ENCODE measurements at places on chromosomes 11 and 22.

GRCh38 chr11:834371-835316, 1.9 kb downstream of the CD151 start:
- peak; percentile 90 for DNase-seq

GRCh38 chr11:79122759-79123158, 318.1 kb downstream of the TENM4 start:
- DNase-seq: no peak

DNA sequence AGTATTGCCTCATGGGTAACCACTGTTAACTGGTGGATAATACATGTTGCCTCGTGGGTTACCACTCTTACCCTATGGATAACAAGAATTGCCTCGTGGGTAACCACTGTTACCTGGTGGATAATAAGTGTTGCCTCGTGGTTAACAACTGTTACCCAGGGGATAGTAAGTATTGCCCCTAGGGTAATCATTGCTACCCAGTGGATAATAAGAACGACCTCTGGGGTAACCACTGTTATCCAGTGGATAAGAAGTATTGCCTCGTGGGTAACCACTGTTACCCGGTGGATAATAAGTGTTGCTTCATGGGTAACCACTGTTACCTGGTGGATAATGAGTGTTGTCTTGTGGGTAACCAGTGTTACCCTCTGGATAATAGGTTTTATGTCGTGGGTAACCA, 28.1 kb upstream of the NXPE4 start:
- no peak for DNase-seq

GRCh38 chr11:765025-765801, 12.1 kb downstream of the GATD1 start:
- peak; percentile 76 for DNase-seq

- DNase-seq: peak; percentile 62
These were observed at the start of gene CCDC188 for GRCh38 chr22:20150381-20151275. Gene CCDC188 (minus strand): TSS chr22:20151055. CDS start chr22:20150986, 69 bp downstream.

GRCh38 chr11:68495220-68495729, 34.7 kb downstream of the PPP6R3 start:
- no peak for DNase-seq

GRCh38 chr11:36657610-36658267, 59.7 kb upstream of the RAG2 start:
- no peak for DNase-seq

GRCh38 chr11:75279273-75279672, 38.7 kb downstream of the TPBGL start:
- DNase-seq: no peak

DNA sequence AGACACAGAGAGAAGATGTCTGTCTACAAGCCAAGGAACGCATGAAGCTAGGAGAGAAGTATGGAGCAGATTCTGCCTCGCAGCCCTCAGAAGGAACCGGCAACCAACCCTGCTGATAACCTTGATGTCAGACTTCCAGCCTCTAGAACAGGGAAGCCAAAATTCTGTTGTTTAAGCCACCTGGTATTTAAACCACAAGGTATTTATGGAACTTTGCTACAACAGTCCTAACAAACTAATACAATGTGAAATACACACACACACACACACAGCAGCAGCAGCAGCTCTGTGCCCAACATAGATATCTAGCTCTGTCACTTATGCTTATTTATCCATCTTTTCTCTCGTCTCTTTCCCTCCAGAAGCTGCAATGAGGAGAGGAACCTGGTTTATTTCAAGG, 400.0 kb downstream of the ETS1 start:
- DNase-seq: no peak
